ENCODE measurements at places on chromosomes 4 and X.

DNA sequence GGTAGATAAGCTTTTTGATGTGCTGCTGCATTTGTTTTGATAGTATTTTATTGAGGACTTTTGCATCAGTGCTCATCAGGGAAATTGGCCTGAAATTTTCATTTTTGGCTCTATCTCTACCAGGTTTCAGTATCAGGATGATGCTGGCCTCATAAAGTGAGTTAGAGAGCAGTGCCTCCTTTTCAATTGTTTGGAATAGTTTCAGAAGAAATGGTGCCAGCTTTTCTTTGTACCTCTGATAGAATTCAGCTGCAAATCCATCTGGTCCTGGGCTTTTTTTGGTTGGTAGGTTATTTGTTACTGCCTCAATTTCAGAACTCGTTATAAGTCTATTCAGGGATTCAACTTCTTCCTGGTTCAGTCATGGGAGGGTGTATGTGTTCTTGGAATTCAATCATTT, 15.6 kb upstream of the TMPRSS11F start:
- DNase-seq, result no peak

- DNase-seq, result no peak
Measured at GRCh38 chrX:84634201-84634782, 132.0 kb upstream of the HDX start.

DNA sequence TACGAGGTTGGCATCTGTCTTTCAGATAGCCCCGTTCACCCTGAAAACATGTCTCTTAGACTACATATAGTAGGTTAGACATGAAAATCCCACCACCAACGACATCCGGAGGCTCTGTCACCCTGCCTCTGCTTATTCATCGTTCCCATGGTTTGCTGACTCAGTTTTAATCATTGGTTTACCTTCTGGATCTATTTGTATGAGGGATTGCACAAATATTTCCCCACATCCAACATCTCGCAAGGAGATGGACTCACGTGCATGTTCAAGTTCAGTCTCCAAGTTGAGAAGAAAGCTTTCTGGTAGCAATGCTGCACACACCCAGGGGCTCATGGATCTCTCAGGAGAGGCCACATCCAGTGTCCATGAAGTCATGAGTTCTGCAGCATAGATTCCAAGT, 10.8 kb downstream of the CETN2 start:
- no peak for DNase-seq

GRCh38 chrX:633985-634958, 3.7 kb downstream of the SHOX start:
- no peak for DNase-seq
